ENCODE measurements at places on chromosomes 7 and 10.

DNA sequence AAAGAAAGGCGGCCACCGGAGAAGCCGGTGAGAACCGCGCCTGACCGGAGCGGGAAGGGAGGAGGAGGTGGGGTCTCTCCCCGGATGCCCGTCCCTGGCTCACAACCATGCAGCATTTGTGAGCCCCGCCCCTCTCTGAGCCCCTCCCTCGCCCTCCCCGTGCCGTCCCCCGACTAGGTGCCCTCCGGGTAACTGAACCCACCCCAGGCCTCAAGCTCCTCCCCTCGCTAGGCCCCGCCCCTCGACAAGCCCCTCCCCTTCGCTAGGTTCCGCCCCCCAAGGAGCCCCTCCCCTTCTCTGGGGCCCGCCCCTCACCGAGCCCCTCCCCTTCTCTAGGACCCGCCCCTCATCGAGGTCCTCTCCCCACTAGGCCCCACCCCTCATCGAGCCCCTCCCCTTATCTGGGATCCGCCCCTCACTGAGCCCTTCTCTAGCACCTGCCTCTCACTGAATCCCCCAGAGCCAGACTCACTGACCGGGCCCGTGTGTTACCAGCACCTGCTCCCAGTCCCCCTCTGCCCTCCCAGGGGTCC, 42.2 kb upstream of the HSPB1 start:
- no peak for DNase-seq

GRCh38 chr10:94036766-94037033, 43.0 kb downstream of the PLCE1 start:
- DNase-seq: no peak

- no peak for DNase-seq
Observed at GRCh38 chr10:128103229-128103714, 23.0 kb downstream of the MKI67 start.

DNA sequence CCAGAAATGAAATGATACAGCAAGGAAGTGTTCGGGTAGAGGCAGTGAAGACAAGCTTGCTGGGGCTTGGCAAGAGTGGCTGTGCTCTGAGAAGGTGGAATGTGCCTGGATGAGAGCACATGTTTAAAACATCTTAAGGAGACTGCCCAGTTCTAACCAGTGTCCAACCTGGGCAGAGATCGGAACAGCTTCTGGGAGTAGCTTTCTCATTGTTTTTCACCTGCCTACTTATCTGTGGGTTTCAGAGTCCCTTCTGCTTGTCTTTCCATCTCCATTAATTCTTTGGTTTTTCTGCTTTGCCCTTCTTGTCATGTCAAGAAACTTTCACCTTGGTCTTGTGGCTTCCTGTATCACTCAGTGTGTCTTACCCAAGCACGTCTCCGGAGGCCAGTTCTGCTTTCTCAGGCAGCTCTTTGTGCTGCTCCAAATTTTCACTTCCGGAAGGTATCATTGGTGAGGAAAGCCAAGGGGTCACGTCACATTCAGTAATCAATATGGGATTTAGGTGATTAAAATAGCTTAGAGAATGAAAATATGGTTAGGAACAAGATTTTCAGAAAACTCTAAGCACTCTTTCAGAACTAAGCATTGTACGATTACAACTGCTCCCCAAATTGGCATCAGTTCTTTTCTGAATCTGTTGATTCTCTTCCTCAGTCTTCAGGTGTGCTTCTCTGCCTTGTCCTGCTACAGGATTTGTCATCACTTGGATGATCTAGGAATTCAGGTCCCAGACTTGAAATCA, 5.5 kb upstream of the LAMB4 start:
- DNase-seq: no peak

- DNase-seq: peak; percentile 46
Observed at GRCh38 chr10:46282842-46283574, 3.8 kb upstream of the ANTXRL start.

GRCh38 chr10:127068485-127068884, 127.9 kb downstream of the INSYN2A start:
- DNase-seq: no peak

DNA sequence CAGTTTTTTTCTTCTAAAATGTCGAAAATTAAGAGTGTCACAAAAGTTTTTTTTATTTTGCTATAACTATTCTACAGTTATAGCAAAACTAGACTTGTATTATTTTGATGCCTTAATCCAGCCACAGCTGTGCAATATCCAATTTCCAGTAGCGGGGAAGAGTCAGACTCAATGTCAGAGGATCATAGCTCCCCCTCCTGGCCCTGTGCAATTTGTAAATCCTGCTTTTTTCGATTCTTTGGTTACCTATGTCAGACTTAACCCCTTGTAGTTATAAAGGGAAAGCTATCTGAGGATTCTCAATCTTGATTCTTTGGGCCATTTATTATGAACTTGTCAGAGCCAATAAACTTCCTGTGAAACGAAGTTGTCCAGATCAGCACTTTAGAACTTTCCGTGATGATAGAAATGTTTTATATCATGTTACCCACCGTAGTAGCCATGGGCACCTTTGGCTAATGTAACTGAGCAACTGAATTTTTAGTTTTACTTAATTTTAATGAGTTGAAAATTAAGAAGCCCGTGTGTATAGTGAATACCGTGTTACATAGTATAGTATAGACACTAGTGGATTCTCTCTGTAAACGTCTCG, 87.7 kb upstream of the PRKCQ start:
- no peak for DNase-seq

DNA sequence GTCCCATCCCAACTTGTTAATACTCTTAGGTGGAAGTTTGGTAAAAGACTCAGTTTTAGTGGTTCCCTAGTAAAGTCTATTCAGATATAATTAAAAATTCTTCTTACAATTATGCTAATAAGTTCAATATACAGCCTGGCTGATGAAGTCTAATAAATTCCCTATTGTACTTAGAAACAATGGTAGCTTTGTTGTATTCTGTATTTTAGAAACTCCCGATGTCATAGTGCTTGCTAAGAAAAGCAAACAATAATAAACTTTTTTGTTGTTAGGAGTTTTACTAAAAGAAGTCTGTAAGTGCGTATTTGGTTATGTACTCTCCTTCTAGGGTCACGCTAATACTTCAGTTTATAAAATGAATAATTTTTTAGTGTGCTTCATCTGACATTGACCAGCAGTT, 206.8 kb downstream of the VTI1A start:
- DNase-seq: no peak

GRCh38 chr10:87635498-87636312, 24.0 kb upstream of the PAPSS2 start:
- DNase-seq: no peak

DNA sequence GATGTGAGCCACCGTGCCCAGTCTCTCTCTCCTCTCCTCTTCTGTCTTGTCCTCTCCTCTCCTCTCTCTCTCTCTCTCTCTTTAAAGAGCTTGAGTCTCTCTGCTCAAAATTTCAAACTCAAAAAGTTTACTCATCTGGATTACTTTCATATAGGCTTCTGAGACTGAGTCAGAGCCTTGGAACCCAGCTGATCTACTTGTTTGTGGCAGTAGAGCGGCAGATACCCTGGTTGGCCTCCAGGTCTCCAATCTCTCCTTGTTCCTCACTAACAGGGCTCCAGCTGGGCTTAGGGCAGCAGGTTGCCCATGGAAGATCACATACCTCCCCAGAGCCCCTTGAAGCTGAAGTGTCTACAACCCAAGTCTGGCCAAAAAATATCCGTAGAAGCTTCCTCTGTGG, 51.0 kb downstream of the HHEX start:
- no peak for DNase-seq

DNA sequence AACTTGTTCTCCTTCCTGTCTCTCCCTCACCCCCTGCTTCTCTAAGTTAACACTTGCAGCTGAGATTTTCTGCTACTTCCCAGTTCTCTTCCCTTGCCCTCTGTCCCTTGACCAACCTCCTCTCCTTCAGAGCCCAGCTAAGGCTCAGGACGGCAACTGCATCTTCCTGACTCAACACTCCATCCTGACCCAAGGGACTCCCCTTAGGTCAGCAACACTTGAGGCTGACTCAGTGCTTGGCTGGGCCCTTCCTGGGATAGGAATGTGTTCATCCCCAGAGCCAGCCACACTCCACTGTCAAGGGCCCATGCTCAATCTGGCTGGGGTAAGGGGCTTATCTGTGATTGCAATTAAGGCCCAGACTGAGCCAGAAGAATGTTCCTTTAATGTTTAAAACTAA, 3.4 kb downstream of the CALHM2 start:
- DNase-seq: no peak

GRCh38 chr7:157501581-157501980, 164.8 kb downstream of the DNAJB6 start:
- DNase-seq: no peak

DNA sequence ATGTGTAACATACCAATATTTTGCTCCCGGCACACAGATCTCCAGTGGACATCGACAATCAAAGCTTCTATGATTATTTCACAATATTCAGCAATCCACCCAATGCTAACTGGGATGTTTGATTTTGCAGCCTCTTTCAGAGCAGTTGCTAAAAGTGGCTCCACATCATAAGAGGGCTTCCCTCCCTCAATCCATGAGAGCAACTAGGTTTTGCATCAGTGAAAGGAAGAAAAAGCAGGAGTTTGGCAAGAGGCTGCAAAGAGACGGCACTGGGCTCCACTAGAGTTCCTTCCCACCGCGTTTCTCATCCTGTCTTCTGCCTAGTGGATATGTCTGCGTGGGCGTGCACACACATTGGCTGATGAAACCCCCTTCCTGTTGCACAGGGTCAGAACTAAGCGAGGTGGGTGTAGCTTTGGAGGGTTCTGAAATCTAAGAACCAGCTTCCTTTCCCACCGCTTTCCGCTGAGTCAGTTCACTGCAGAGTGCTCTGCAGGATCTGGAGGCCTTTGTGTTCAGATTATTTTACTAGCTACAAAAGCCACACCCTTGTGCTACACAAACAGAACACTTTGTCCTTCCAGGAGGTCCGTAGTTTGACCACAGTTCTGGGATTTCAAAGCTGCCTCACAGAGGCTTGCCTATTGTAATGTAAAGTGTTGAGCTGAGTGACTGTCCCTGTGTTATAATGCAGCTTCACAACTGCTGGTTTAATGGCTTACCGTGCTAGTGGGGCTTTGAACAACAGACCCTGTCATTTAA, 28.1 kb downstream of the ARL4A start:
- DNase-seq: peak; percentile 1

DNA sequence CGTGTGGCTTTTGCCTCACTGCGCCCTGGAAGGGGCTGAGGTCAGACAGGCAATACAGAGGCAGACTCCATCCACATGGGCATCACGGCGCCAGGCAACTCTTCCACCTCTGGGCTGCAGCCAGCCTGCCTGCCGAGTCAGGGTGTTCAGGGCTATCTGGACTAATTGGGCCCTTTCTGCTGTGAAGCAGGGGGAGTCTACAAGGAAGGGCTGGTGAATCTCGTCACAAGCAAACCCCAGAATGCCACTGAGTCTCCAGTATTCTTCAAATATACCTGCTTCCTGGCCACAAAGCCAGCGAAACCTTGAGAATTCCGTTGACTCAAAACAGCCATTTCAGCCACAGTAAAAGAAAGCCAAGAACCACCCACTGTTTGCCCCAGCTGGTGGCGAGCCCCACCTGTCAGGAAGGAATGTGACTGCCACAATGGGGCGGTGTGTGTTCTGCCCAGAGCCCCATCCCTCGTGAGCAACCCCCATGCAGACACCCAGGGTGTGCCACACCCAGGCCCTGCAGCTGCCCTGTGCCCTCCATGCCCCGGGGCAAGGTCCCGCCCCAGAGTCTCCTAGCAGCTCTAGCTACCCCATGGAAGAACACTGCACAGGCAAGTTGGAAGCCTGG, 117.3 kb downstream of the FAM53B start:
- DNase-seq: no peak

GRCh38 chr7:66790196-66790595, 49.7 kb downstream of the RABGEF1 start:
- DNase-seq: no peak

- DNase-seq: no peak
Observed at GRCh38 chr7:149781921-149782320, 8.5 kb upstream of the ZNF467 start.

GRCh38 chr7:17661982-17662585, 278.2 kb downstream of the SNX13 start:
- no peak for DNase-seq

DNA sequence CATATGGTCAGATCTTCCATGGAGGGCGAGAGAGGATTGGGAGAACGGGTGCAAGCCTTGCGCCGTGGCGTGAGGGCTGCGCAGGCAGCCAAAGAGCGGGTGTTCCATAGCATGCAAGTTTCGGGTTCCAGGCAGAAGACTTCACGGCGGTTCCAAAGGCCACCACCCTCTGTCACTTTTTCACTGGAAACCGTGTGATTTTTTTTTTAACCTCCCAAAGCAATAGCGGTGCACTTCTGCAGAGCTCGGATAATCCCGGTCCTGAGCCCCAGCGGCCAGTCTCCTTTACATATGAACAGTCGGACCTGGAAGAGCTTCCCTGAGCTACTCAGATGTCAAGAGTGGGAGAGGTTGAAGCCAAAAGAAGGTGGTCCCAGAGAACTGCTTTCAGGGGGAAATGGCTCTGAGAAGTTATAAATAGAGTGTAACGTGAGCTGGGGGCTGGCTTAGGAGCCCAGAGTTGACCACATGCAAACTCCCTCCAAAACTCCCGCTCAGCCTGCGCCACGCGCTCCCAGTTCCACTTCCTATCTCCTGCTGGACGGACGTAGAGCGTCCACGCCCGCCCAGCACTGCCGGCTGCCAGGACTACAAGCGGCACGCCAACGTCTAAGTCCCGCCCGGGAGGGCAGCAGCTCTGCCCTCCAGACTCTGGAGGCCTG, at the start of gene MEOX2:
Gene MEOX2, minus strand, starts transcription at position 389 of the 662 bp plus-strand sequence. Its CDS starts 281 bp downstream, at position 108.
- no peak for DNase-seq

DNA sequence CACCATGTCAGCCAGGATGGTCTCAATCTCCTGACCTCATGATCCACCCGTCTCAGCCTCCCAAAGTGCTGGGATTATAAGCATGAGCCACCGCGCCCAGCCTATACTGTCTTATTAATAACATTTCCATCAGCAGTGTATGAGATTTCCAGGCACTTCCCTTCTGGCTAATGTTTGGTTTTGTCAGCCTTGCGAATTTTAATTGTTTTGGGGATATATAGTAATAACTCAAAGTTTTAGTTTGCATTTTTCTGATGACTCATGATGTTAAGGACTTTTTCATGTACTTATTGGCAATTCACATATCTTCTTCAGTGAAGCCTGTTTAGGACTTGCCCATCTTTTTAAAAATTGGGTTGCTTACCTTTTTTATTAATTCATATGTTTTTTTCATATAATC, 76.0 kb downstream of the TMEM270 start:
- no peak for DNase-seq

- DNase-seq: no peak
Observed at GRCh38 chr10:61189912-61190311, 245.9 kb upstream of the RHOBTB1 start.

- DNase-seq: no peak
Observed at GRCh38 chr10:79436066-79436849, 9.2 kb downstream of the ZCCHC24 start.

DNA sequence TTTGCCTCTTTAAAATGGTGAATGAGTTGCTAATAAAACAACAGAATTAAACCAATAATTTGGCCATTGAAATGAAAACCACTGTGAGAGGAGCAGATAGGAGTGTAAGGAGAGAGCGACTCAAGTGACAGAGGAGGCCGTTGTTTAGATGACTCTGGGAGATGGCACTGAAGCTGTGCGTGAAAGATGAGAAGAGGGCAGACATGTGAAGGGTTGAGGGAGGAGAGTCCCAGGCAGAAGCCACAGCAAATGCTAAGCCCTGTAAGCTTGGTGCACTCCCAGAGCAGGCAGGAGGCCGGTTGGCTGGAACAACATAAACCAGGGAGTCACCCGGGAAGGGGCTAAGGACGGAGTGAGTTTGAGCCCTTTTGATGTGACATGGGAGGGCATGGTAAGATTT, 814 bp upstream of the OPALIN start:
- no peak for DNase-seq

- no peak for DNase-seq
Observed at GRCh38 chr10:131811630-131812403, 89.0 kb upstream of the PPP2R2D start.
